Epithelial cell of proximal tubule (primary cell): ENCODE measurements at places on chromosomes 3 and 15. TPM values are rescaled to one million over a fixed set of nuclear protein-coding genes. Genes with fewer than 3 reads are reported as not detected.

The BFSP2 gene
- not detected in 2 replicates for total RNA-seq

- DNase-seq = no peak
These were observed 20.0 kb downstream of the BOC start for GRCh38 chr3:113231391-113231790.

DNA sequence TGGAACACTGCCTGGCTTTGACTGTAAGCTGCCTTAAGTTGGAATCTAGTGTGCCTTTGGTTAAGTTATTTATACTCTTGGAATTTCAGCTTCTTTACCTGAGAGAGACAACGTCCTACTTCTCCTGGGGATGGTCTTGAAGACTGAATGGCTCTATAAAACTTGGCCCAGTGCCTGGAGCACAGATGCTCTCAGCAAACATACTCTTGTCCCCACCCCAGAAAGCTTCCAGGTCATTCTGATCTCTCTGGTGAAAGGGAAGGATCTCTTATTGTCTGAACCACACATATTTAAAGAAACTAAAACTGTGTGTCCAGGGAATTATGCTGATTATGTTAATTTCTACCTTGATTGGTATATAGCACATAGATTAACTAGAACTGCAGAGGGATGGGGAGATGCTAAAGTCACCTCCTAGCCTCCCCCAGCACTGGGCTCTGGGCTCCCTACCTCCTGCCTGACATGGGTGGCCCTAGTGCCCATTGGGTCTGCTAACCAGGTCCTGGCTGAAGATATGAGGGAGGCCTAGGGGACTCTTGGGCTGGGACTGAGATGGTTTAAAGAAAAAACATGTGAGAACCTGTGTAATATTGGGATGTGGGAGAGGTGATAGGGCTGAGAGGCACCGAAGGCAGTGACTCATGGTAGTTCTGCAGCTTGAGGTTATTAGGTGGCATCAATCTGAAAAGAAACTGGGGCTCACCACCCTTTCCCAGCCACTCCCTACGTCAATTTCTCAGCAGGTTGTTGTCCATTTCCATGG lies 171.0 kb downstream of the RPLP1 start:
- DNase-seq = no peak

DNA sequence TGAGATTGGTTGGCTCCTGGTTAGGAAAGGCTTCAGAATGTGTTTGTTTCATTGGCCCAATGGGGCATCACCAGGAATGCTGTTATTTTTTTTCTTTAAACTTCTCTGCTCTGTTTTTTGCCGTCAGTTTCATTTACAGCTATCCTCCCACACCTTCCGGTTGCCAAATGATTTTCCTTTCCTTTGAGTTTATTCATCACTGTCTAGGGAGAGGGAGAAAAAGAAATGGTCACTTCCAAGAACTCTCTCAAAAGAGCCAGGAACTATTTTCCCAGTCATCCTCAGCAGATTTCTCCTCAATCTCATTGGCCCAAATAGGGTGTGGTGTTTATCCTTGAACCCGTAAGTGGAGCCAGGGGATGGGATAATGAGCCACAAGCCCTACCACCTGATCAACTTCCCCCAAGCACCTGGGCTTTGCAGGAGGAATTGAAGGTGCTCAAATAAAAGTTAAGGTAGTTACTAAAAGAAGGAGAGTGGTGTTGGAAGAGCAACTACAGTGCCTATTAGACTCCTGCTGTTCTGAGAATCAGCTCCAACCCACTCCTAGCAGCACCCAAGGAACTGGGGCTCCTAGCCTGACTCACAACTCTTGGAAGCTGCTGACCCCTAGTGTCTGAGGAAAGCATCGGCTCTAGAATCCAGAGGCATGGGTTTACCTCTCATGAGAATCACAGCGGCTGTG lies 183.8 kb upstream of the IL12A start:
- peak; percentile 51 for DNase-seq

GRCh38 chr3:182682263-182683241 lies 110.8 kb upstream of the ATP11B start:
- no peak for DNase-seq

DNA sequence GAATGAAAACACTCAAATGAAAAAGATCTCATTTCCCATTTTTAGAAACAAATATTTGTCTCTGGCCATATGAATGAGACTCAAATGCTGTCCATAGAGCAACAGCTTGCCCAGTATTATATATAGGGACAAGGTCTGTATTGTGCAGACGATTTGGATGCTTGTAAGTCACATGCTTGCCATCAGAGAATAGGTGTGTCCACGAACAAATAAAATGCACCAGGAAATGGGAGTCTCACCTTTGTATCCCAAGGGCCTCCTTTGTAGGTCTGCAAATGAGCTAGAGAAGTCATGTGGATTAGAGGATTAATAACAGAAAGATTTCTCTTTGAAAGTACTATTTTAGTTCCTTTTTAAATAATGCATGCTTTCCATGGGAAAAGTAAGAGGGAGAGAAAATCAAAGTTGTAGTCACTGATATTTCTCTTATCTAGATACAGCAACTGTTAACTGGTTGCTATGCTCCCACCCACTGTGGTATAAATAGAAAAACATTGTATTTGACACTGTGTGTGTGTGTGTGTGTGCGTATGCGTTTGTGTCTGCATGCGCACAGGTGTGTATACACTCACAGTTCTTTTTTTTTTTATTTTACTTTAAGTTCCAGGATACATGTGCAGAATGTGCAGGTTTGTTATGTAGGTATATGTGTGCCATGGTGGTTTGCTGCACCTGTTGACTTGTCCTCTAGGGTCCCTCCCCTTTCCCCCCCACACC lies 383.4 kb upstream of the ARRDC4 start:
- DNase-seq = no peak
